CD4-positive, alpha-beta T cell treated with Interleukin-17A for 1 hour (primary cell): ENCODE measurements at places on chromosomes 2 and 18.

DNA sequence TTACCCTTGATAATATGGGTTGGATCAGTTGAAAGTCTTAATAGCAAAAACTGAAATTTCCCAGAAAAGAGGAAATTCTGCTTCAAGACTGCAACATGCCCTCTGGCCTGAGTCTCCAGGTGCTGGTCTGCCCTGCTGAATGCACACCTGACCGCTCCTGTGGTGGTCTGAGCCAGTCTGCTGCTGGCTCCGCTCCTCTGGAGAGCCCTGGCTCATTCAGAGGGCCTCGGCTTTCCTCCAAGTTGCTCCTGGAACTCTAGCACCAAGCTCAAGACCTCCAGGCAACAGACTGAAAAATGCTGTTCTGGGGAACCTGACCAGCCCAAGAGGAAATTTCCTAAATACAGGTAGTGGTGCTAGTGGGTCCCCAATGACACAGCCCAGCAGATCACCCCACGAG is 64.8 kb downstream of the DIPK1C start:
- no peak for DNase-seq

- no peak for DNase-seq
Observed at GRCh38 chr2:69013142-69013839, at the start of gene ANTXR1. ANTXR1 (plus strand) TSS chr2:69013179; CDS start chr2:69013500, 321 bp downstream.

- no peak for DNase-seq
Observed at GRCh38 chr2:152716805-152717227, 445 bp downstream of the PRPF40A start.

DNA sequence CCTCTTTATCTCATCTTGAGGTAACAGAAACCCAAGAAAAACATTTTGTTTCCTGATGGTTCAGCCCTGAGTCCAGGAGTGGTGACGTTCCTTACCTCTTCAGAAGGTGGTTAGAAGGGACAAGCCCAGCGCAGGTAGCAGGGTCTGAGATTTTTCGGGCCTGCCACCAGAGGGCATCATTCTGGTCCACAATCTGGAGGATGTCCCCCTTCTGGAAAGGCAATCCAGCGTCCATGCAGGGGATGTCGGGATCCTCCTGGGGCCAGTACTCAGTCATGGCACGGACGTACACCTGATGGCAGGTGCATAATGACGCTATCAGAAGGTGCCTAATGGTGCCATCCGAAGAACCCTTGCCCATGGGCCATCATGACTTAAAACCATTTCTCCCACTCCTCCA is 17.7 kb downstream of the MPP4 start:
- peak; percentile 9 for DNase-seq

DNA sequence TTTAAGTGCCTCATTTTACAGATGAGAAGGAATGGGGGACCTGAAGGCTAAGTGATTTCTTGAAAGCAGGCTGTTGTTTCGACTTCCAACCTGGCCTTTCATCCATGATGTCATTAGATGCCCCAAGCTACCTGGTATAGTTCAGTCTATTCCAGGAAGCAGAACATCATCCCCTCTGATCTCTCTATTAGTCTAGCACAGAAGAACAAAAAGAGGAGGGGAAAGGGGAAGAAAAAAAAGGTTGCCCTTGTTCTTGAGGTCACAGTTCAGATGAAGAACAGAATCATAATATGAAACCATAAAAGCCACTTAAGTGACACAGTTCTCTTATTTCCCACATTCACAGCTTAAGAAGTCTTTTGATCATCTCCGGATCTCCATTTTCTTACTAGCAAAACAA is 386.2 kb upstream of the HNRNPA3 start:
- peak; percentile 62 for DNase-seq

- DNase-seq: no peak
Observed at GRCh38 chr18:23825978-23826405, 136.7 kb downstream of the LAMA3 start.

DNA sequence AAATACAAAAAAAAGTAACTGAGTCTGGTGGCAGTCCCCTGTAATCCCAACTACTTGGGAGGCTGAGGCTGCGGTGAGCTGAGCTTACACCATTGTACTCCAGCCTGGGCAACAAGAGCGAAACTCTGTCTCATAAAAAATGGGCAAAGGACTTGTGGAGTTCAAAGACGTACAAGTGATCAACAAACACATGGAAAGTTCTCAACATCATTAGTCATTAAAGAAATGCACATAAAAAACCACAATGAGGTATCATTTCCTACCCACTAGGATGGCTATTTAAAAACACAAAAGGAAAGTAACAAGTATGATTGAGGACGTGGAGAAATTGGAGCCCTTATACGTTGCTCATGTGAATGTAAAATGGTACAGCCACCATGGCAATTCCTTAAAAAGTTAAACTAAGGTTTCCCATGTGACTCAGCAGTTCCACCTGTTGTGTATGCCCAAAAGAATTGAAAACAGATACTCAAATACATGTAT is 52.3 kb downstream of the RAB10 start:
- DNase-seq: peak; percentile 28

GRCh38 chr2:121790276-121790956 is 35.0 kb downstream of the TSN start:
- DNase-seq: no peak

- no peak for DNase-seq
Observed at GRCh38 chr2:23312996-23313606, 71.9 kb upstream of the KLHL29 start.

DNA sequence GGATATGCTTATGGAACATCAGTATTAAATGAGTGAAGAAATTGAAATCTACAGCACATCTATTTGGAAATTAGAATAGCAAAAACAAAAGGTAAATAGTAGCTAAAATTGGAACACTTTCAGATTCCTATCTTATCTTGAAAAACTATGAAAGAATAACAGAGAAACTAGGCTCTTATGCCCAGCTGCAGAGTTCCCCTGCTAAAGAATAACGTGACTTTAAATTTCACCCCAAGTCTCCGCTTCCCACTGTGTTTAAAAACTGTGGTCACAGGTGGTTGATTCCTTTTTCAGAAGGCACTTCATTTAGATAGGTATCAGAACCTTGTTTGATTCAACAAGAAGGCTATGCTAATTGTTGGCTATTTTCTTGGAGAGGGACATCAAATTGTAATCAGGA is 30.1 kb downstream of the ARHGAP28 start:
- DNase-seq: no peak

- DNase-seq: no peak
Observed at GRCh38 chr18:70260683-70261082, 28.2 kb upstream of the SOCS6 start.

DNA sequence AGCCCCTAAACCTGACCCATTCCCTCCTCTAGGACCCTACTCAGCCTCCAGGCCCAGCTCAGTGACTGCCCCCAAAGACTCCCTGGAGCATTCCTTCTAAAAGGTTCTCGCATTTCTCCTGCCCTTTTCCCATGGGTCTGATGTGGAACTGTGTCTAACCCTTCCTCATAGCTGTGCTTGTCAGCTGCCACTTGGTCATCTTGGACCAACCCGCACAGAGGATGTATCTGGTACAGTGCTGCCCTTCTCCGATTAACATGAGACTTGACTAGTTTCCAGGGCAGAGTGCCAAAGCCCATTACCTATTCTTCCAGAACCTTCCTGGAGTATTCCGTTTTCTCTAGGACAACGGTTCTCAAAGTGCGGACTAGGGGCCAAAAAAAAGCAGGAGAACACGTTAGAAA is 518 bp upstream of the NFU1 start:
- DNase-seq: no peak

- DNase-seq: no peak
Observed at GRCh38 chr2:197878792-197879191, 74.4 kb downstream of the PLCL1 start.

DNA sequence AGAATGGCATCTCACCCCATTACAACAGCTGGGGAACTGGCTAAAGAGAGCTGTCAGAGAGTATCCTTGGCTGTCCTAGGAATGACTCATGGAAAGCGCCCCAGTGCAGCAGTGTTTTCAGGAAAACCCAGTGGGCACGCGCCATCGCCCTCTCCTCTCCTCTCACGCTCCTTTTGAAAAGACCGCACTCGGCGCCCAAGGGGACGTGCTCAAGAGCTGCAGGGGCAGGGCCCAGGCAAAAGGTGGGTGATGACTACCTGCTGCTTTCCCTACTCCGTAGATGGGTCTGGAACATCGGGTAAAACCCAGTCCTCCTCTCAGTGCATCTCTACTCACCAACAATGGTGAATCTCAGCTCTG is 68.1 kb downstream of the EMILIN2 start:
- no peak for DNase-seq

- DNase-seq: no peak
Observed at GRCh38 chr2:23355001-23355400, 30.0 kb upstream of the KLHL29 start.

DNA sequence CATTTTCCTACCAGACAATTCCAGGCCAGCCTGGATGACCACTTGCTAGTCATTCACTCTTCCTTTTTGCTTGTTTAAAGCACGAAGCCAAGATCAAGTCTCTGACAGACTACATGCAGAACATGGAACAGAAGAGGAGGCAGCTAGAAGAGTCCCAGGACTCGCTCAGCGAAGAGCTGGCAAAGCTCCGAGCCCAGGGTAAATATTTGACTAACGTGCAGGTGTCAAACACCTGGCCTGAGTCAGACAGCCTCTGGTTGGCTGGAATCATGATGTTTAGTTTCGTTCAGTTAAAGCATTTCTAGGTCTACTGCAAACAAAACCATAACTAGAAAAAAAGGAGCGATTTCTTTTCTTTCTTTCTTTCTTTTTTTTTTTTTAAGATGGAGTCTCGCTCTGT is 44.2 kb upstream of the LYPD6B start:
- no peak for DNase-seq

DNA sequence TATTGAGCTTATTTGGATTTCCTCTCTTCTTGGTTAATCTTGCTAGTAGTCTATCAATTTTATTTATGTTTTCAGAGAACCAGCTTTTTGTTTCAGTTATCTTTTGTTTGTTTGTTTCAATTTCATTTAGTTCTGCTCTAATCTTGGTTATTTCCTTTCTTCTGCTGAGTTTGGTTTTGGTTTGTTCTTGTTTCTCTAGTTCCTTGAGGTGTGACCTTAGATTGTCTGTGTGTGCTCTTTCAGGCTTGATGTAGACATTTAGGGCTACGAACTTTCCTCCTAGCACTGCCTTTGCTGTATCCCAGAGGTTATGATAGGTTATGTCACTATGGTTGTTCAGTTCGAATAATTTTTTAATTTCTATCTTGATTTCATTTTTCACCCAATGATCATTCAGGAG is 141.6 kb downstream of the ZNF236 start:
- peak; percentile 13 for DNase-seq

DNA sequence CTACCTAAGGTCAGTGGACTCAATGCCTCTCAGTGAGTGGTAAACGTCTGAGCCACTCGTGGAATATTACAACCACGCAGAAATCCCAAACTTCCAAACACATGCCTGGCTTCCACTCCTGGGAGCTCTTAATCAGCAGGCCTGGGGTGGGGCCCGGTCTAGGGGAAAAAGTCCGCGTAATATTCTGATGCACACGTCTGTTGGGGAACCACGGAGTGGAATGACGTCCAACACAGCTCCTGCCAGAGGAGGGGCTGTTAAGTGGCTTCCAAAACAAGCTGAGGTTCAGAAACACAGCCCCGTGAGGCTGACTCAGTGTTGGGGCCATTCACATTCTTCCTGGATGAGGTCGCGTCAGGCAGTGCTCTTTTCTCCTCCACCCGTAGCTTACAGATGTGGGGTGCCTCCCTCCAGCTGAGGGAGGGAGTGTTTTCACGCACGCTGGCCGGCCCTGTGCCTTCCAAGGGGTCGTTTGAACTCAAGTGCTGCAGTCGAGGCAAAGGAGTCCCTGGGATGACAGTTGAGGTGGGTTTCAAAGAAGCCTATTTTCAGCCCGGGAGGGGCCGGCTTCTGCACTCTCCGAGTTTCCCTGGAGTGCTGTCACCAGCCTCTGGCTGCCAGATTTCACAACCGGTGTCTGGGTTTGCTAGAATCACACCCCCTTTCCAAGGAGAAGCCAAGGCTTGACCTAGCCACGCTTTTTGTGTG is 73.1 kb downstream of the ACKR3 start:
- no peak for DNase-seq
